NCI-H748 treated with DMSO at 0.1 percent for 48 hours (cell line): ENCODE measurements at places on chromosomes 12 and 14.

DNA sequence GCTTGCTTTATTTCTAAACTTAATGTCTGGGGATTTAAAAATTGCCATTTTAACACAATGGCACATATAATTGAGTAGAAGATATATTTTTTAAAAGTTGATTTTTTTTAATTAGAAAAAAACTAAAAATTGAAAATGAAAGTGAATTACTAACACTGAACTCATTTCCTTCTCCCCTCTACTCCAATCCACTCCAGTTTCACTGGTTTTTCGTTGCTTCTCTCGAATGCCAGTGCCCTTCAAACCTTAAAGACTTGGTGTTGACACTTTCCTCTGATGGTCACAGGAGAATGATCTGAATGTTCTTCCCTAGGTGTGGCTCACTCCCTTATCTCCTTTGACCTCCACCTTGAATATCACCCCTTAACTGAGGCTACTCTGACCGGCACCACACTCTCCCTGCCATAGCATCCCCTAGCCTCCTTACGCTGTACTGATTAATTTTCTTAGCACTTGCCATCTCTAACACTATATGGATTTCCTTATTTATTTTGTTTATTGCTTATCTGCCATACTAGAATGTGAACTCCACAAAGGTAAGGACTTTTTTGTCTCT, 107.1 kb downstream of the LIN7A start:
- DNase-seq, result no peak

DNA sequence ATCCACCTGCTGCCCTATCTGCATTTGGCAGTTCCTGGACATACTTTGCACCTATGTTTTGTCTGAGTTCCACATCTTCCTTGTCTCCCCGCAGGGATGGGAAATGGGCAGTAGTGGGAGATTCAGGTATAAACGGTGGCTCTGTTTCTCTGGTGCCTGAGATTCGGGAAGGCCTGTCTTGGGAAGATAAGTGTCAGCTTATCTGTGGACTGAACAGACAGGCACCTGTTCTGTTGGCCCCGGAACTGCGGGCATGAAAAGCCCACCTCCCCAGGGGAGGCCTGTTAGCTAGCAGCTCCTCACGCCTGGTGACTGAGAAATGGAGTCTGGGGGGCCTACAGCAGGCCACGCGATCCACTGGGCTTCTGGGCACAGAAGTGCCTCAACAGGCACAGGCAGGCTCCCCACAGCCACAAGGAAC, 5.8 kb downstream of the PHB2 start:
- DNase-seq, result no peak

DNA sequence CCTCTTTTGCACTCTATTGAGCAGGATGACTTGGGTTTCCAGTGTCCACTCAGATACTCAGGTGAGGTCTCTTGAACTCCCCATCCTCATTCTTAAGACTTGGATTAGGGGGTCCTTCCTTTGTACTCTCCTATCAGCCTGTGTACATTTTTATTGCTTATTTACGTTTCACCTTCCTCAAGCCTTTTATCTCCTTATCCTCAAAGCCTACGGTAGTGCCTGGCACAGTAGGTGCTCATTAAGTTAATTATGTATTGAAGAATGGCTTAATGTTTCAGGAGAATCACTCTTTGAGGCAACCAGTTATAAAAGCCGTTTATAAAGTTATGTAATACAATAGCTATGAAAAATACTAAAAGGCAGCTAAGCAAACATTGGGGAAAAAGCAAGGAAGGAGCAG, 315.7 kb downstream of the NPAS3 start:
- DNase-seq, result peak; percentile 9

DNA sequence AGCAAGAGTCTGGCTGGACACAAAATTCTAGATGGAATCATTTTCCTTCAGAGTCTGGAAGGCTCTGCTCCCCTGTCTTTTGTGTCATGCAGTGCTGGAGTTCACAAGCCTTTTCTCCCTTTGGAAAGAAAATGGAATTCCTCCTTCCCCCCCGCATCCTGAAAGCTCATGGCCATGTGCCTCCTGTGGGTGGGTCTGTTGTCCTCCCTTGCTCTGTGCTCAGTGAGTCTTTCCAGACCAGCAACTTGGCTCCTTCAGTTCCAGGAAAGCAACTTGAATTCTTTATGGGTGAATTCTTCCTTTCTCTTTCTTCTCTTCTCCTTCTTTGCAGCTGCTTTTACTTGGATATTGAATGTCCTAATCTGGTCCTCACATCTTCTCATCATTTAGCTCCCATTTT, 70.2 kb downstream of the TUNAR start:
- DNase-seq, result no peak

DNA sequence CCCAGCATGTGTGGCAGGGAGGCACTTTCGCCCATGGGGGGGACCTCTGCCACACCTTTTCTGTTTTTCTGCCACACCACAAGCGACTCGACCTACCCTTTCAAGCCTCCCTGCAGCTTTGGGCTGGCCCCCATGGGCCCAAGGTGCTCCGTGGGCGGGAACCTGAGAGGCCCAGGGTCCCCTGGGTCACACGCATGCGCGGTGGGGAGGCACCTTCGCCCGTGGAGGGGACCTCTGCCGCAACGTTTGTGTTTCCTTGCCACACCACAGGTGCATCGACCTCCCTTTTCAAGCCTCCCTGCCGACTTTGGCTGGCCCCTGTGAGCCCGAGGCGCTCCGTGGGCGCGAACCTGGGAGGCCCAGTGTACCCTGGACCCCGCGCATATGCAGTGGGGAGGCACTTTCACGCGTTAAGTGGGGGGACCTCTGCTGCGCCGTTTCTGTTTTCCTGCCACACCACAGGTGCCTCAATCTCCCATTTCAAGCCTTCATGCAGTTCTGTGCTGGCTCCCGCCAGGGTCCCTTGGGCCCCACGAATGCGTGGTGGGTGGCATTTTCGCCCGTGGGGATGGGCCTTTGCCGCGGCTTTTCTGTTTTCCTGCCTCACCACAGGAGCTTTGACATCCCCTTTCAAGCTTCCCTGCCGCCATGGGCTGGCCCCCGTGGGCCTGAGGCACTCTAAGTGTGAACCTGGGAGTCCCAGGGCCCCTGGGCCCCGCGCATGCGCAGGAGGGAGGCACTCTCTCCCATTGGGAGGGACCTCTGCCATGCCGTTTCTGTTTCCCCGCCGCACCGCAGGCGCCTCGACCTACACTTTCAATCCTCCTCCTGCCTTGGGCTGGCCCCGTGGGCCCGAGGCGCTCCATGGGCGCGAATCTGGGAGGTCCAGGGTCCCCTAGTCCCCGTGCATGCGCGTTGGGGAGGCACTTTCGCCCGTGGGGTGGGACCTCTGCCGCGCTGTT, 332.2 kb downstream of the ALG10 start:
- no peak for DNase-seq

- no peak for DNase-seq
These were observed 24.1 kb downstream of the NTF3 start for GRCh38 chr12:5456030-5456429.

DNA sequence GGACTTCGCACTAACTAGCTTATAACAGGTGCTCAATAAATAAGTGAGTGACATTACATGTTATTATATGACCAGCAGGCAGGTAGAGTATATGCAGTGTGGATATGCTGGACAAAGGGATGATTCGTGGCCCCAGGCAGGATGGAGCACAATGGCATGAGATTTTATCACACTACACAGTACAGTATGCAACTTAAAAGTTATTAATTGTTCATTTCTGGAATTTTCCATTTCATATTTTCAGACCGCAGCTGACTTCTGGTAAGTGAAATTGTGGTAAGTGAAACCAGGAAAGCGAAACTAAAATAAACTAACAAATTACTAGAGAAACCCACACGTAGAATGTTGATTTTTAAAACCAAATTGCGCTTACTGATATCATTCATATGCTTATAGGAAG, 3.3 kb downstream of the PARP11 start:
- DNase-seq, result no peak

GRCh38 chr12:6526766-6527525, 7.4 kb upstream of the GAPDH start:
- DNase-seq, result no peak

DNA sequence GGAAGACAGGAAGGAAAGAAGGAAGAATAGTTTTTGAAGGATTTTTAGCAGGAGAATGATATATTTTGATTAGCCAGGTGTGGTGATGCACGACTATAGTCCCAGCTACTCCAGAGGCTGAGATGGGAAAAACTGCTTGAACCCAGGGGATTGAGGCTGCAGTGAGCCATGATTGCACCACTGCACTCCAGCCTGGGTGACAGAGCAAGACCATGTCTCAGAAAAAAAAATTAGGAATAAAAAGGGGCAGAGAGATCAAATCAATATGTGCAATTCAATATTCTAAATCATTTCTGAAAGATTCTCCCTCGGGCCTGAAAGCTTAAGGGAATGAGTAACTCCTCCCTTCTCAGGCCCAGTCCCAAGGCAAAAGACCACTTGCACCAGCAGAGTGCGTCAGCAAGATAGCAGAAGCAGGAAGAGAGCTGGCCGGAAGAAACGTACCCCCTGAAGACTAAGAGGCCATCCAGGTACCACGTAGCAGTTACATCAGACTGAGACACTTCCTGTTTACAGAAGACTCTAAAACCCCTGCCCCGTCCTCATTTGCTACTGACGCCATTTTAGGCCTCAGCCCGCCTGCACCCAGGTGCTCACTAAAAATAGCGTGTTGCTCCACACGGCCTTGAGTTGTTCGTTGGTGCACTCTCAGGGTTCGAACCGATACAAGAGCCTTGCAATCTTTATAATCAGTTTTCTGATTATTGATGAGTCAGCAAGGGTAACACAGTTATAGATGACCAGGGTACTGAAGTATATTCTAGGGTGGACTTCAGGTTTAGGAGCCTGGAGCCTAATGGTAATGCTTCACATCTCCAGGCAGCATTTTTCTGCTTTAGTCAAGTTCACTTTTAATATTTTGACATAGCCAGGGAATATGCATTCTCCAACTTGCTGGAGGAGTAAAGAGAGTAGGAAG, 57.7 kb upstream of the CSRP2 start:
- no peak for DNase-seq
